HuH-7.5 (cell line): ENCODE measurements at places on chromosomes 11 and 22.

GRCh38 chr11:59426361-59427067, at the start of gene OR5A2:
OR5A2 (minus strand) TSS chr11:59426413; CDS start chr11:59422953, 3,460 bp downstream.
- no peak for DNase-seq

- peak; percentile 99 for DNase-seq
These were observed 52.5 kb downstream of the TPCN2 start for GRCh38 chr11:69101115-69101791.

DNA sequence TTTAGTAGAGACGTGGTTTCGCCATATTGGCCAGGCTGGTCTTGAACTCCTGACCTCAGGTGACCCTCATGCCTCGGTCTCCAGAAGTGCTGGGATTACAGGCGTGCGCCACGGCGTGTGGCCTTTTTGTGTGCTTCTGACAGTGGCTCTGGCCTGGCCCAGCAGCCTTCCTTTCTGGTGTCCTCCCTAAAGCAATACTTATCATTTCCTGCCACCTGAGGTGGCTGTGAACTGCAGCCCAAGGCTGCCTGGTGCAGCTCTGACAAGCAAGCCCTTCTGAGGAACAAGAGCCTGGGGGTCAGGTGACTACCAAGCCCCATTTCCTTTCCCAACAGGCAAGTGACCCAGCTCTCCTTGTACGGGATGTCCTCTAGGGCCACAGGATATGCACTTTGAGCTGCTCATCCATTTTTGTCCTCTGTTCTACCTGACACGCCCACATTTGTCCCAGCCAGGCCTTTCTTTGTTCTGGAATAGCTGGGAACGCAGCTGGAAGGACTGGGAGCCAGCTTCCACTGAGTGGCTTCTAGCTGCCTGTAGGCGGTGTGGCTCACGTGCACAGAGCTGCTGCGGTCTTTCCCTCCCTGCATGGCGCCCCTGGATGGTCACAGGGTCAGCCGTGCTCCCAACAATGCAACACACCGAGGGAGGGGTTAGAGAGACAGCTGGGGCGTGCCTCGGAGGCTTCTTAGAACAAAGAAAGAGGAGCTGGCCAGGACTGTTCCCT, 12.3 kb upstream of the BID start:
- DNase-seq, result no peak

DNA sequence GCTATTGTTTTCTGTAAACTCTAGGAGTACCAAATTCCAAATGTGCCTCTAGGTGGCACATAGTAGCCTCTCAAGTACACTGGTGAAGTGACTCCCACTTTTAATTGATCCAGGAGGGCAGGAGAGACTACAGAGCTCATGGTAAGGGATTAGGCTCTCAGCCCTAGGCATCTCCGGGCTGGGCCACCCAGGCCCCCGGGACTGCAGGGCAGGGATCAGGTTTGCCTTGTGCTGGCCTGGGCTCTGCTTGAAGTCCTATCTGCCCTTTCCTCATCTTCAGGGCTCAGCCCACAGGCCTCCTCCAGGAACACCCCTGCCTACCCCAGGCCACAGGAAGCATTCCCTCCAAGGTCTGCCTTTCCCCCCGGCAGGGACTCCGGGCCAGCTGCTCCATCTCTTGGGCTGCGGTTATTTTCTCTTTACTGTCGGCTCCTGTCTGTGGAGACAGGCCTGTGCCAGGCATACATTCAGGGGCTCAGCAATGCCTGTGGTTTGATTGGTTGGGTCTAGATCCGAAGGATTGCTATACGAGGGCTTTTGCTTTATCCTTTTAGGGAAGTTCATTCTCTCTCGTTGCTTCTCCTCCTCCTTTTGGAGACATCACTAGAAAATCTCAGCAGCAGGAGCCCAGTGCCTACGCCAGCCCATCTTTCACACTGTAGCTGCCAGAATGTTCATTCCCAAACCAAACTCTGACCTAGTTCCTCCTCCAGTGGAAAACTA, 32.8 kb downstream of the PARVA start:
- DNase-seq, result no peak

- no peak for DNase-seq
These were observed 8.9 kb downstream of the DERL3 start for GRCh38 chr22:23829845-23830372.

- DNase-seq, result no peak
These were observed 4.3 kb downstream of the LRRC51 start for GRCh38 chr11:72084965-72085364.

- DNase-seq, result no peak
These were observed 49.9 kb downstream of the ARFGAP3 start for GRCh38 chr22:42807185-42807584.

DNA sequence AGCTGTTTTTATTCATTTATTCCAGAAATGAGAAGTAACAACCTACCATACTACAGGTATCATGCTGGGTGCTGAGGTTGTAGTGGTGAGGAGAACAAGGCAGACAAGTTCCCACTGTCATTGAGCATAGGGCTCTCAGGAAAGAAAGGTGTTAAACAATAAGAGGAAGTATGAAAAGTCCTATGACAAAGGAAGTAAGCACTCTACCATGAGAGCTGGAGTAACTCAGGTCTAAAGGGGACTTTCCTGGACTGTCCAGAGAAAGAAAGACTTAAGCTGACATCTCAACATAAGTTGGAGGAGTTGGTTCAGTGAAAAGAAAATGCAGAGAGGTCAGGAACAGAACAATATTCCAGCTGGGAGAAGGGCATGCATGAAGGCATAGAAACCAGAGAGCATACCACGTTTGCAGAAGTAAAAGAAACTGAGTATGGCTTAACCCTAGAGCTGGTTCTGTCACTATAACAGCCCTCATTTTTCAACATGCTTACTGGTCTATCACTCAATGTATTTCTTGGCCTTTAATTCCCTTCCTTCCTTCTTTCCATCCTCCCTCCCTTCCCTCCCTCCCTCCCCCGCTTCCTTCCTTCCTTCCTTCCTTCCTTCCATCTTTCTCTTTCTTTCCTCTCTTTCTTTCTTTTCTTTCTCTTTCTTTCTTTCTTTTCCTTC, 137.8 kb upstream of the BDNF start:
- no peak for DNase-seq

- no peak for DNase-seq
These were observed 21.6 kb upstream of the GDPD4 start for GRCh38 chr11:77322926-77323590.

GRCh38 chr11:122394313-122394712, 261.2 kb upstream of the UBASH3B start:
- no peak for DNase-seq

DNA sequence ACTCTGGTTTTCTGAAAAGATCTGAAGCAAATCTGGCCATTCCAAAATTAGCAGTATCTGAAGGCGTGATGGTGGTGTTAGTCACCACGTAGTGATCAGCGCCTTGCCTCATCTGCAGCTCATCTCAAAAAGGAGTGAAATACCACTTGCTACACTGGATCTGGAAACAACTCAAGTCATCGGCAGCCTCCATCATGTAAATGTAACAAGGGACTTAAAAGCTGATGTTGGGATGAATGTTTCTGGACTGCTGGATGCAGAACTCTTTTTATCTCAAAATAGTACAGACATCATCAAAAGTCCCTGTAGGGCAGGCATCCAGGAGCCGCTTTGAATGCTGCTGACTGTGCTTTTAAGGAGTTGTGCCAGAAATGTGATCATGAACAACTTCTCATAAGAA, 14.1 kb upstream of the APLP2 start:
- DNase-seq, result no peak

- no peak for DNase-seq
These were observed 36.5 kb upstream of the ANKK1 start for GRCh38 chr11:113351068-113351450.

- DNase-seq, result no peak
These were observed 24.8 kb downstream of the APOL5 start for GRCh38 chr22:35742342-35743100.
